ENCODE measurements at places on chromosomes 5 and 9. TPM values are rescaled to one million over a fixed set of nuclear protein-coding genes. Genes with fewer than 3 reads are reported as not detected.

The CCDC192 gene
- polyA plus RNA-seq, result 0.40 TPM

GRCh38 chr5:126917918-126918614, 112.3 kb downstream of the MARCHF3 start:
- peak; percentile 67 for DNase-seq

- DNase-seq, result no peak
These were observed 3.0 kb upstream of the AUH start for GRCh38 chr9:91364702-91365101.

DNA sequence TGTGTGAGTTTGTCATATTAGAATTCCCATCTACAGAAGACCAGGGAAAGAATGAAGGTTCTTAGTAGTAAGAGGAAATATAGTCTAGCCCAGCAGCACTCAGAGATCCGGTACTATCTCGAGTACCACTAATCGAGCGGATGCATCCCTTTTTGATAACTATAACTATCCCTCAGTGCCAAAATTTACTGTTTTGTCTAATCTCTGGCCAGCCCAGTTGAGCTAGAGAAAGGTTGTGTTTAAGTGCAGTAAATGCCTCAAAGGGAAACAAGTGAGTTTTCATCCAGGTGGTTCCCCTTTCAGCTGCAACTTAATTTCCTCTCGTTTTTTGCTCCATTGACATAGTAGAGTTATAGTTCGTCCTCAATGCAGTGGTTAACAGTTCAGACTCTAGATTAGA, 146.7 kb downstream of the GPBP1 start:
- no peak for DNase-seq

The FST gene
- polyA plus RNA-seq, result 13.2 TPM

- no peak for DNase-seq
These were observed 290.2 kb downstream of the DMRT2 start for GRCh38 chr9:1340390-1340789.

DNA sequence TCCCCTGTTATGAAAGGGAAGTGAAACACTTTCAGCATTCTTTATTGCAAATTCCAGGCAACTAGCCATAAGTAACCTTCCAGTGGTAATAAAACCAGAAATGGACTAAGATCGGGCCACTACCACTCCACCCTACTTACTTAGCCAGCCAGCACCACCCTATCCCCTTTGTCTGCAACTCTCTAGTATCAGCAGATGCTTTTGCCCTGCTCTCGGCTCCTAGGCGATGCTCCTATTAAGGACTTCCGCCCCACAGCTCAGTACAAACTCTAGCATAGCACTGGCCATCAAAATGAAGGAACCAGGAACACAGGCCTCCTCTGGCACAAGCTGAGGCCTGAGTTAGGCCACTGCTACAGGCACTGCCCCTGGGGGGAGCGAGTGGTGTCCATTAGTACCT, 81.2 kb downstream of the GLDC start:
- DNase-seq, result no peak

The WDR38 gene
- polyA plus RNA-seq, result not detected

- no peak for DNase-seq
These were observed 129.6 kb upstream of the GRHPR start for GRCh38 chr9:37292896-37293295.

Data from GM23338 (cell line).